Midbrain (tissue), 1 donor: ENCODE measurements at places on chromosomes 16 and 17.

GRCh38 chr17:49656247-49656646 is 21.6 kb downstream of the SPOP start:
- DNase-seq, result no peak

DNA sequence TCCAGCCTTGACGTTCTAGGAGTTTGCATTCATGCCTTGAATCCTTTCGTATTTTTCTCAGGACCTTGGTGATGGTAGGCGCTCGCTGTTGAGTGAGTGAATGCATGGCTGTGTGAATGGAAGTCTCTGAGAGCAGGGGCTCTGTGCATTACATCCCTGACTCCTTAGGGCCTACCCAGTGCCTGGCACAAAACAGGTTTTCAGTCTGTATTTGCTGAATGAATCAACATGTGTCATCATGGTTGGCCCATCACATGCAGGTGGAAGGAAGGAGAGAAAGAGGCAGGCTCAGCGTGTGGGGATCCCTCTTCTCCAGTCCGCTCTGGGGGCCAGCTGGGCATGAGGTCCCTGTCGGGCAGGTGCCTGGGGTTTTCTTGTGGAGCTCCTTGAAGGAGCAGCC is 8.7 kb downstream of the RAP1GAP2 start:
- no peak for DNase-seq

DNA sequence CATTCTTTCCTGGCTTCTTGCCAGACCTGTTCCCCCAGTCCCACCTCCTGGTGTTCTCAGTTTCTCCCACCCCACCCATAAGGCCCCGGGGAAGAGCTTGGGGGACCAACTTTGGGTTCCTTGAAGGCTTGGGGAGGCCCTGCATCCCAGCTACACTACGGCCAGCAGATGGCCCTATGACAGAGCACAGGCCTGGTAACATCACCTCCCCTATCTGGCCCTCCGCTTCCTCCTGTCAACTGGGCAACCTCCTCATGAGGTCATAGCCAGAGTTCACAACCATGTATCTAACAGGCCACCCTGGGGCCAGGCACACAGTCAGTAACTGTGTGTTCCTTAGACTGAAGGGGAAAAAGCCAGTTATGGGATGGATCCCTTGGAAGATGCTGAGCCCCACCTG is 31.4 kb downstream of the MYO15A start:
- no peak for DNase-seq

DNA sequence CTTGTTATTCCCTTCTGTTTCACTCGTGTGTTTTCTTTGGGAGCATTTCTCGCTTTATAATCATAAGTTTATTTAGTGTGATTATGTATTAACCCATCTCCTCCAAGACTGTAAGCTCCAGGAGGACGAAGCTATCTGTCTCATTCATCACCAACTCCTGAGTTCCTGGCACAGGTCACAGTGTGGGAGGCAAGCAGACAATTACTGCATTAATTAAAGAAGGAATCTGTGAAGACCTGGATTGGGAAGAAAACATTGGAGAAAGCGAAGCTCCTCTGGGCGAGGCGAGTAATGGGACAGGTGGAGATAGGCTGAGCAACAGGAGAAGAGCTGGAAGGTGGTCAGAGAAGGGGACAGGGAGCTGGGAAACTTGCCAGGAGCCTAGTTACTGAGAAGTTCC is 7.8 kb upstream of the CAMKK1 start:
- DNase-seq, result no peak
